ENCODE measurements at places on chromosomes 3 and 15.

DNA sequence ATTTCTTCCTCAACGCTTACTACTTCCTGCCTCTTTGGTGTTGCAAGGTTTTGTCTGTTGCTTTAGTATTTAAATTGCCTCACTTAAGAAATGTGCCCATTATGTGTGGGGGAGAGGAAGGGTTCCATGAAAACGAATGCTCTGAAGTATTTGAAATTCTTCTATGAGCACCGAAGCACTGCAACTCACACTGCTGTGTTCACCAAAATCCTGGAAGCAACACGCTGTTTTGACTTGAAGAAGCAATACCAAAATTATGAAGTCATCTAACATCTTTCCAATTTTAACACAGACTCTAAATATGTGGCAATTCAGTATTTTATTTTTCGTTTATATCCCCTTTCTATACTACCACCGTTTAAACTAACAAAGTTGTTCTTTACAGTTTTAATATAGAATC is 101.5 kb downstream of the RBMS3 start:
- DNase-seq: no peak

GRCh38 chr15:52370010-52370409 is 74.4 kb upstream of the MYO5C start:
- DNase-seq: no peak

GRCh38 chr3:143585720-143586456 is 262.4 kb downstream of the SLC9A9 start:
- DNase-seq: peak; percentile 37

DNA sequence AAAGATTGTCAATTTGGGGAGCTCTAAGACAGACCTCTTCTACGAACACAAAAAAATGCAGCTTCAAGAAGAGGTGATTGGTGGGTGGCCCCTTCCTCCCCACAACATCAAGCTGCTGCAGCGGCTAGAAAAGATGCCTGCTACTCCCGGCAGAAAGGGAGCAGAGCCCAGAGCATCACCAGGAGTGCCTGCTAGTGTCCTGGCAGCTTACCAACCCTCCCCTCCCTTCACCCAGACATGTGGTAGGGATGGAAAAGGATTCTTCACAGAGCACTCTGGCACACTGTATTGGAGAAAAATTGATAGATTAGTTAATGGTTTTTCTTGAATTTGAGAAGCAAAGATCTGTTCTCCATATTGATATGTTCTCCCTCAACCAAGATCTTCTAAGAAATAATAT is 10.8 kb downstream of the IP6K1 start:
- DNase-seq: no peak

GRCh38 chr15:48924528-48925393 is 39.0 kb downstream of the SHC4 start:
- peak; percentile 50 for DNase-seq

- DNase-seq: no peak
Observed at GRCh38 chr3:128804811-128805155, 74.6 kb upstream of the ACAD9 start.

DNA sequence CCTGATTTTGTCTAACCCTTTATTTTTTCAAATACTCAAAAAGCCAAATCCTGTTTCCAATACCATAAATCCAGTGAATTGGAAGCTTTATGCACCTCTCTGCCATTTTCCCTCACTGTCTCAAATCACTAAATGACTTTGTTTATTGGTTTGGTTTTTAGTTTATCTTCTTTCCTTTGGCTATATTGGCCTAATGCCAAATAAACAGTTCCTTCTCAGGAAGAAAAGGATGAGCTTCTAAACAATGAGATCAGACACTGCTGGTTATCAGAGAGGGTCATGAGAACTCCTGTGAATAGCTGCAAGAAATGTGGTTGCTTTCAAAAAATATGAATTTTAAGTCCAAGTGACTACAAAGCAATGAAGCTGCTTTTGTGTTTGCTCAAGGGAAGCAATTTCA is 359.9 kb downstream of the MECOM start:
- no peak for DNase-seq

GRCh38 chr3:105780107-105780506 is 88.7 kb downstream of the CBLB start:
- DNase-seq: no peak

DNA sequence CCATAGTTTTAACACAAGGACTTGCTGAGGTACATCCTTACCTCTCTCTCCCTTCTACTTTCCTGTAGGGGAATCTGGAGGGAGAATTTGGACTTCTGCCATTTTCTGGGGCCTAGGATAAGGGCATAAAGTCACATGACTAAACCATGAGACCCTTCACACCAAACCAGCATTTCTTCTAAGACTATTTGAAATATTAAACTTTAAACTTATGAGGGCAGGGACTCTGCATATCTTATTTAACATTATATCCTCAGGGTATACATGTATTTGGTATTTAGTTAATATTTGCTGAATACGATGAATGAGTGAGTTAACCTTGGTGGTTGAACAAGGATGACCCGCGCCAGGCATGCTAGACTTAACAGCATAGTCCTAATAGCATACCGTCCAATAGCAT is 63.4 kb downstream of the USP13 start:
- DNase-seq: no peak

- no peak for DNase-seq
Observed at GRCh38 chr3:167289435-167289834, 90.7 kb downstream of the ZBBX start.

DNA sequence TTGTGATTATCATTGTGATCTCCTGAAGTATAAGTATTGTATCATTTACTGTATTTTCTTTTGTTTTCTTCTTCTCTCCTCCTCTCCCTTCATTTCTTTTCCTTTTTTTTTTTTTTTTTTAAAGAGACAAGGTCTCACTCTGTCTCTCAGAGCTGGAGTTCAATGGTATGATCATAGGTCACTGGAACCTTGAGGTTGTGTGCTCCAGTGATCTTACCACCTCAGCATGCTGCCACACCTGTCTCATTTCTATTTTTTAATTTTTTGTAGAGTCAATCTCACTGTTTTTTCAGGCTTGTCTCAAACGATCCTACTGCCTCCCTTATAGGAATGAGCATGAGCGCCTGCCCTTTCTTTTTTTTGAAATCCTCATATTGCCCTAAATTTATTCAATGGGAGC is 23.4 kb downstream of the NMD3 start:
- DNase-seq: no peak

DNA sequence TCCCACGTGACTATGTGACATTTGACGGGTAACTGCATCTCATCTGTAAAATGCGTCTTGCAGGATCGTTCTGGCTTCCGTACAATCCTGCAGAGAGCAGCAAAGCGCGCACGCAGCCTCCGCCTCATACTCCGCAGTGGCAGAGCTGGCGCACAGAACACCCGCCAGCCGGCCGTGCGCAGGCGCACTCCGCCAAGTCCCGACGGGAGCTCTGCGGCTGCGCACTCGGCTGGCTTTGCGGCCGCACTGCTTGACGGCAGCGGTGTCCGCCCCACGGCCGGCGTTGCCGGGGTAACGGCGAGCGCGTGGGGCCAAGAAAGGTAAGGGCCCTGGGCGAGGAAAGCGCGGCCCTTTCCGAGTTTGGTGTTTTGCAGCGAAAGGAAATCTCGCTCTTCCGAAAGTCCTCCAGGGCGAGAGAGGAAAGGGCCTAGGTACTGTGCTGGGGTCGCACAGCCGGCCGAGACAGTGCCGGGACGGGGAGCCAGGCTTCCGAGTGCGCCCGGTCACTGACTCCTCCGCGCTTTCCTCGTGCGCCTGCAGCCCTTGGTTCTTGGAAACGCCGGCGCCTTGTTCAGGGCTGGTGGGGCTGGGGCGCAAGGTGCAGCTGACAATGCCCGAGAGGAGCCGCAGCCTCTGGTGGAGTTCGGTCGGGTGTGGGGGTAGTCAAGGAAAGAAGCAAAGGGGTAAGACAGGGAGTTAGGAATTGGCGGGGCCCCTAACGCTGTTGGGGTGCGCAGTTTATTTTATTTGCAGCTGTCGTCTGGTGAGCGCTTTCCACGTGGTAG is at the start of gene TSEN2:
Gene TSEN2, plus strand, starts transcription at position 283 of the 785 bp plus-strand sequence. CDS start 5,321 bp downstream, outside the sequence.
- peak; percentile 98 for DNase-seq

DNA sequence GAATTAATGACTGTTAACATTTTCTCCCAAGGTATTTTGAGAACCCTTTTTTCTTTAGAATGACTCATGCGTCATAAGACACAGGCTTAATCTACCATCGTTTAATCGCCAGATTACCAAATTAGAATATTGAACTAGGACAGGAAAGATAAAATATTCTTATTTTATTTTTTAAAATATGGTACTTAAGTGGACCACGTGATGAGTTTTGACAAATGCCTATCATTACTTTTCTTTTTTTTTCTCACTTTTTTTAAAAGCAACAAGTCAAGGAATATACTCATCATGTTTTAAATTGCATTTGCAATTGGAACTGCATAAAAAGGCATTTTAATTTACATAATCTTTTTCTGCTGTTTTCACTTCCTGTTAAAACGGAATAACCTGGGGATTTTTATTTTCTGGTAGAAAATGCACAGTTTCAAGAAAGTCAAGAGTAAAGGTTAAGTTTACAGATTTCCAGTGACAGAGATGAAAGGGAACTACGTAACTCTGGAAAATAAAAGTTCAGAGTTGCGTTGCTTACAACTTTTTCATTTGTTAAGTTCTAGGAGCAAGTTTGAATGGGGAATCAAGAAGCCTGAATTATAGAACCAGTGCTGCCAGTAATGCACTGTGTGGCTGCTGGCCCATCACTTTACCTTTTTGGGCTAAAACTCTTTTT is 23.6 kb downstream of the SIAH2 start:
- DNase-seq: peak; percentile 43

DNA sequence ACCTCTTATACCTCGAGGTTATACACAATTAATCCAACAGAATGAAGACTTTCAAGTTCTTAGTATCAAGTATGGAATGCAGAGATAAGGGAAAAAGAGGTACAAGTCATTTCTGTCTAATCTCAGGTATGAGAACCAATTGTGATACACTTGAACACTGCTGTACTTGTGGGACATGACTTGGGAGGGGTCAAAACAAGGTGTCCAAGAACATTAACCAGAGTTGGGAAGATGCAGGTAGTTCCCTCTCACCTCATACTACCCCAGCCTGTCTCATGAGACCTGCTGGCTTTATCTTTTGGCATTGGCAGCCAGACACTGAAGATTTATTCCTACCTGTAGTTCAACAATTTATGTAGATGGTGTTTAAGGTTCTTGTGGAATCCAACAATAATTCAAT is 209.7 kb downstream of the NR1D2 start:
- no peak for DNase-seq
